ENCODE measurements at places on chromosomes 4 and X.

DNA sequence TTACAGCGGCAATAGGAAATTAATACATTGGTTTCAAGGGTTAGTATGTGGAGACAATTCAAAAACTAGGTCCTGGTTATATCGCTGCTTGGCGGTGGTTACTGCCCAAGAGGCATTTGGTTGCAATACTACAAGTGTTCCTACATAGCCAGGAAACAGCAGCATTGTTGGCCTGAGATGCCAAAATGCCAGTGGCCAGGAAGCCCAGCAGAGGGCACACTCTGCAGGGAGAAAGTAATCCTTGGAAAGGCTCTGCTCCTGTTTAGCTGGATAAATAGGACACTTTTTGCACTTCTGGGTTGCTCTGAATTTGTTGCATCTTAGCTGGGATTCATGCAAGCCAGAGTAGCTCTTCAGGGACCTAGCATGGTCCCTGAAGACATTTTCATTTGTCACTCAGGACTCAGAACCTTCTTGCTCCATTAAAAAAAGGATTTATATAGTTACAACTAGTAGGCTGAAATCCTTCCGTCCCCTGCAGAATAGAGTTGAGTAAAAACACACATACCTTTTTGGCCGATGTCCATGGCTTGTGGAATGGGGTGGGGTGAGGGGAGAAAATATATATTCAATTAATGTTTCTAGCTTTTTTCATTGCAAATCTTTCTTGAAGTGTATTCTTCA, 8.1 kb upstream of the GPR119 start:
- DNase-seq, result peak; percentile 33

DNA sequence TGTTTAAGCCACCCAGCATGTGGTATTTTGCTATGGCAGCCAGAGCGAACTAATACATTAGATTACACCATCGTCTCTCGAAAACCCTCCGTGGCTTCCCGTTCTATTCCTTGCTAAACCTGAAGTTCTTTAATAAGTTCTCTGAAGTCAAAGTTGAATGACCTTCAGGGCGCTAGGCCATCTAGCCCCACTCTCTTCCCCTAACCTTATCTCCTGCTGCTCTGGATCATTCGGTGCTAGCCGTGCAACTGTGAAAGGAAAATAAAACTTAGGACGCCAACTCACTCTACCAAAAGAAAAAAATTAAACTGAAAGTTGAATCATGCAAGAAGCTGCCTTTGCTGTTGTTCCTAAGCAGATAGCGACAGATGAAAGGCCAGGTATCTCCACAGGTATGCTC, 40.0 kb downstream of the CHRNA9 start:
- no peak for DNase-seq

- DNase-seq, result no peak
Measured at GRCh38 chr4:167380964-167381363, 146.7 kb upstream of the SPOCK3 start.

GRCh38 chr4:2852481-2852921, 8.9 kb downstream of the ADD1 start:
- no peak for DNase-seq

- DNase-seq, result no peak
Measured at GRCh38 chr4:188300385-188300784, 161.1 kb downstream of the TRIML1 start.

- no peak for DNase-seq
Measured at GRCh38 chrX:4320436-4320947, 607.0 kb upstream of the PRKX start.

DNA sequence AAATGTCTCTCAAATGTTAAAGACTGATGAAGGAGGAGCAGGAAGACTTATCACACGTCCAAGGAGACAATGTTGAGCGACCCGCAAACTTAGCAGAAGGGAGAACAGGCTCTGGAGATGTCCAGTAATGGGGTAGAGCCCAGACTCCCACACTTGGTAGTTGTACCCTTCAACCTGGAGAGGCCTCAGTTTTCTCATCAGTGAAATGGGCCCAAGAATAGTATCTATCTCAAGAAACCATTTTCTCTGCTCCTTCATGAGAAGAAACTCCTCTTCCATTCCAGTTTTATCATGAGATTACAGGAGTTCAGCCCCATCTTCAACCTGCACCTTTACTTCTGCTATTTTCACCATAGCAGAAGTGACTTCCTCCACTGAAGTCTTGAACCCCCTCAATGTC, 169.9 kb downstream of the DHRSX start:
- DNase-seq, result no peak

DNA sequence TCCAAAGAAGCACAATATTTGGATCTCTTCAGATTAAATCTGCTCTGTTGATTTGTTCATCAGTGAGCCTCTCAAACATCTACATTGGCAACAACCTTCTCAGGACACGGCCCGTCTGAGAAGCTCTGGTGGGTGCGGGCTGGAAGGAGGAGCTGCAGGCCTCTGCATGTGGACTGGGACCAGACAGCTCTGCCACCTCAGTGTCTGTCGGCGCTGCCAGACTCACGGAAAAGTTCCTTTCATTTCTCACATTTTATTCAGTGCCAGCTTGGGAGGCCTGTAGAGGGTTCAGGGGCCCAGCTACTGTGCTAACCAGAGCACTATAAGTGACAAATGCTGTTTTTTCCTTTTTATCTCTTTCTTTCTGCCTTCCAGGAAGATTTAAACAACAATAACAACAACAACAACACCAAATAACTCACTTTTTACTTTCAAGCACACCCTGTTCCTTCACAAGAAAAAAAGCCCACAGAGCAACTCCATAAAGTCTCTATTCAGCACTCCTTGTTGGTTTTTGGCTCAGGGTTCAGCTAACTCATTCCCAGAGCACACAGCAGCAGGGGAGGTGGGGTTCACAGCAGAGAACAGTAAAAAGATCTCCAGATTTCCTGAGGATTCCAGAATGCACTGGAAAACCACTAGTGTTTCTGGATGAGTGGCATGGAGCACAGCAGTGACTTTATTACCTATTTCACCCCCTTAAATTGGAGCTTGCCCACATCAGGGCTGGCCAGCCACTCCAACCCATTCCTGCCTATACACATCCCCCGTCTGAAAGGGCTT, 23.2 kb upstream of the HOPX start:
- no peak for DNase-seq

GRCh38 chrX:53300157-53300556, 18.8 kb upstream of the IQSEC2 start:
- DNase-seq, result no peak

GRCh38 chr4:156193106-156193505, 239.4 kb upstream of the CTSO start:
- no peak for DNase-seq

- DNase-seq, result peak; percentile 68
Measured at GRCh38 chrX:13131396-13132137, 87.1 kb upstream of the FAM9C start.

DNA sequence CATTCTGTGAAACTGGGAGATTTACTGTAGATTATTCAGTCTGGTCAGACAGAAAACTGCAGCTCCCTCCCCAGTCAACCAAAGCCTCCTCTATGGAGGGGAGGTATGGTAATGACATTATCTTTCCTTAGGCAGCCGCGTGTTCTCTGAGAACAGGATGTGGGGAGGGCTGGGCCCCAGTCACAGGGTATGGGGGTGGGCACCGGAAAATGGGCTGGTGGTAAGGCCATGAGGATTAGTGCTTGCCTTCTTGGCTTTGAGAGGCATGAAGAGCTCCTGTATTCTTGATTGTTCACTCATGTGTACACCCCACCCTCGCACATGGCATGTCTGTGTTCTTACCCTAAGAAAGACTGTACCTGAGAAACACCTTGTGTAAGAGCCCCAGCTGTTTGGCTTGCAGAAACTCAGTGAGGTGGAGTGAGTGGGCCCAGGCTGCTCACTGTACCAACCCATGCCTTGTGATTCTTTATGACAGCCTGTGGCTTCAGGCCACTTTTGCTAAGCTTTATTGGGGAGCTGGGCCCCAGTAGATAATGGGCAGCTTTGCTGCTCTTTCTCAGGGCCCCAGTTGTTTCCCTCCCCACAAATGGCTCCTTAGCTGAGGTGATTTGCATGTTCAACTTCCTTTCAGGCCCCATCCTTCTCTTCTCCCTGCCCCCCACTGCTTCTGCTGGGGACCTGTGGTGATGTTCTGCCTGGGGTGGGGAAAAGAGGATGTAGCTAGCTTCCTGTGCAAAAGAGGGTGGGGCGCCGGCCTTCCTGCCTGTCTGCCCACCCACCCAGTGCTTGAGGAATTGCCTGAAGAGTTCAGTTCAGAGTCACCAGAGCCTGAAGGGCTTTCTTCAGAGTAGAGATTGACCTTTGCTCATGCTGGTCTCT, 30.7 kb downstream of the MSN start:
- DNase-seq, result peak; percentile 45

GRCh38 chr4:117417856-117418255, 332.5 kb upstream of the TRAM1L1 start:
- peak; percentile 62 for DNase-seq

GRCh38 chr4:69764311-69764710, 3.9 kb upstream of the SULT1B1 start:
- DNase-seq, result no peak

DNA sequence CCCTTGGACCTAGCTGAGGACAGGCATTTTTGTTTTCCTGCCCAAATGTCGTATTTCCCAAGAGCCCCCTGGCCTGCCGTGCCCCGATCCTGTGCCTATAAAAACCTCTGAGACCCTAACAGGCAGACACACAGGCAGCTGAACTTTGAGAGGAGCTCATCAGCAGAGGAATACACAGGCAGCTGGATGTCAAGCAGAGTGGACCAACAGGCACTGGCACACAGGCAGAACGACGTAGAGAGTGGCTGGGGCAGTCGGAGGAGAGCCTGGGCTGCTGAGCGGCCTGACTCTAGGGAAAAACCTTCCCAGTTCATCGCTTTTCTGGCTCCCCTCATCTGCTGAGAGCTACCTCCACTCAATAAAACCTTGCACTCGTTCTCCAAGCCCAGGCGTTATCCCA, 896.1 kb downstream of the PCDH18 start:
- DNase-seq, result no peak

DNA sequence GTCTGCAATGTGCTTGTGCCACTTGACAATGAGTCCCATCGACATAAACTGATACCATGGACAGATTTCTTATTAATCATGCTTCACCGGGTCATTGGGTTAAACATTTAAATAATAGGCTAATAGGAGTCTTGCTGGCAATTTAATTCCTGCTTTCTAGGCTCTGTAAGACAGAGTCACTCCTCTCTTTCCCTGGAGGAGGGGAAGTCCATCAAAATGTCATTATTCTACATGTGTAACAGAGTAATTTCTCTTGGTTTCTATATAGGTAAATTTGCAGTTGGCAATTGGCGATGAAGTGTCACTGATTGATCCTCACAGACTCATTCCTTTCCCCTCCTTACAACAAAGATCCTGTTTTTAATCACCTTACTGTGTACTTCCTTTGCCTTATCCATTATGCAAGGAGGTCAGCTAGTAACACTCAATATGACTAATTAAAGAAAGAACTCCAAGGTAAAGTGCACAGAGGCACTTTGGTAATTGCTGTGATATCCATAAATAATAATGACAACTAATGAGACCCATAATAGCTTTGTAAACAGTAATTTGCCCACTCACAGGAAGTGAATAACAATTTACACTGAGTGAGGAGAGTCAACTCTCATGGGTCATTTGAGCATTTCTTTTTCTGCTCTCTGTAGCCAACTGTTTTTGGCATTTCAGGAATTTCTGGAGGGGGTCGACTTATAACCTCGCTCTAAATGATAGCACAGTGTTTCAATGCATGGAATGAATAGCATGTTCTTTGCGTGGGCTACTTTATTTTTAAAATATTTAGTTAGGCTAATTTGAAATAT, 184.0 kb downstream of the UGT8 start:
- no peak for DNase-seq

- DNase-seq, result no peak
Measured at GRCh38 chr4:182955411-182955810, 38.2 kb upstream of the DCTD start.

DNA sequence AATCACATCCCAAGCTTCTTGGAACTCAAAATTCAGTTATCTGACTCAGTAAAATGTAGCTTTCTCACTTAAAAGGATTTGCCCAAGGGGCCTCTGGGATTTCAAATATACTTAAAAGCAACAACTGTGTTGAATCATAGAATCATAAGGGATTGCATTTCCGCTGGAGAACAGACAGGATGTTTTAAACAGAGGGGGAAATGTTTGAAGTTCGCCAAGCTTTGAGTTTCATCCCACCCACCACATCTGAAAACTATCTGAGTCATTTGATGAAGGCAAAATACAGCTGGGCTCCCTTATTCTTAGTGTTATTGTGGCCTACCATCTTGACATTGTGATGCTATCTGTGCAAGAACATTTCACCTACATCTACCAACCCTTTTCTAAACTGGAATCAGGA, 73.5 kb downstream of the PPP1R2C start:
- no peak for DNase-seq

GRCh38 chrX:118286066-118286762, 59.7 kb upstream of the WDR44 start:
- DNase-seq, result peak; percentile 46

DNA sequence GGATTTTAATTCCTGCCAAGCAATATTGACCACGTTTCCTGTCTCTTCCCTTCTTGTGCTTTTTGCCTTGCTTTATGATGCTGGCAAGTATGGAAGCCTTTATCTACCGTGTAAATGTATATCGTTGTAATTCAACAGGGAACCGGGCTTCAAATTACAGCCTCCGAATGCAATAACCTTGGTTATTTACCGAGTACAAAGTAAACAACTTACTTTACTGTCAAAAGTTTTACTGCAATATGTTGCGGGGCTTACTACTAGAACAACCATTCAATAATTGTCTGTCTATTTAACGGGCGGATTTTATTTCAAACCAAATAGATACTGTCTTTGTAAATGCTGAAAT, 73.1 kb downstream of the PALLD start:
- DNase-seq, result no peak

- DNase-seq, result no peak
Measured at GRCh38 chrX:118221733-118222132, 105.1 kb upstream of the KLHL13 start.

- no peak for DNase-seq
Measured at GRCh38 chr4:57628004-57628403, 517.8 kb upstream of the IGFBP7 start.

GRCh38 chr4:67884701-67885100, 899 bp upstream of the TMPRSS11D start:
- no peak for DNase-seq

DNA sequence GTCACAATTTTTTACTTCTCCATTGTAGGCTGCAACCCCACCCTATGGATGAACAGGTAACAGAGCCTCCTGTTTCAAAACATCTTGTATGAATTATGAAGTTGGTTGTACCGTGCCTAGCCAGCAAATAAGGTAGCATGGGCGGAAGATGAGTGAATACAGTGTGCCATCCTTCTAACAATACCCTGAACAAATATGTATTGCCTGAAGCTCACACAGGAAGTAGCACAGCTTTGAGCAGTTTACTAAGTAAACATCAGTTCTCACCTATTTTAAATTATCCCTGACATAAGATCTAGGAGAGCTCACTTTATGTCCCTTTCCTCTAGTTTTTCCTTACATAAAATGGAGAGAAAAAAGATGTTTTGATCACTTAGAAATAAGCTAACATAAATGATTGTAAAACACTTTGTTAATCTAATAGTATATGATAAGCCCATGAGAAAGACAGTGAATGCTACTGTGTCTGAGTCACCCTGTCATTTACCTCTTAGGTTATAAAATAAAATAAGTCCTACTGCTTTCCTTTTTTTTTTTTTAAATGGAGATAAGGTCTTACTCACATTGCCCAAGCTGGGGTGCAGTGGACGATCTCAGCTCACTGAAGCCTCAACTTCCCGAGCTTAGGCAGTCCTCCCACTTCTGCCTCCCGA, 36.6 kb downstream of the GRSF1 start:
- DNase-seq, result peak; percentile 44
